Fibroblast of the aortic adventitia (primary cell): ENCODE measurements at places on chromosomes 12 and 14. TPM values are rescaled to one million over a fixed set of nuclear protein-coding genes. Genes with fewer than 3 reads are reported as not detected.

- DNase-seq = no peak
Observed at GRCh38 chr12:103627189-103627855, 40.2 kb downstream of the STAB2 start.

DNA sequence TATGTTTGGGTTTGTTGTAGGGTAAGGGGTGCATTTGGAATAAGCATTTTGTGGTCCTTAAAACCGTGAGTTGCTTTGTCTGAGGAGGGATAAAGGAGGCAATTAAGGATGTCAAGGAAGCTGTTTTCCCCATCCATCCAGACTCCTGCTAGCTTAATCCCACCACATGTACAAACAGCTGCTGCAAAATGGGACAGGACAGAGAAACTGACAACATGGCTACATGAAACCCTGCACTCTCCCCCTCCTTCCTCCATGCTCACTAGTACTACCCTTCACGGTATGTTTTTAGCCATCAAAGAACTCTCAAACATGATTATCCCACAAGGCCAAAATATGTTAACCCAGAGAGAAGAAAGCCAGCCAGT is 20.6 kb downstream of the ST8SIA1 start:
- no peak for DNase-seq

GRCh38 chr12:111078731-111079130 is 158.4 kb upstream of the MYL2 start:
- no peak for DNase-seq

- DNase-seq = no peak
Observed at GRCh38 chr14:20341646-20342045, 1.8 kb upstream of the PARP2 start.

- DNase-seq = peak; percentile 19
Observed at GRCh38 chr12:89932954-89933353, 224.3 kb upstream of the ATP2B1 start.

DNA sequence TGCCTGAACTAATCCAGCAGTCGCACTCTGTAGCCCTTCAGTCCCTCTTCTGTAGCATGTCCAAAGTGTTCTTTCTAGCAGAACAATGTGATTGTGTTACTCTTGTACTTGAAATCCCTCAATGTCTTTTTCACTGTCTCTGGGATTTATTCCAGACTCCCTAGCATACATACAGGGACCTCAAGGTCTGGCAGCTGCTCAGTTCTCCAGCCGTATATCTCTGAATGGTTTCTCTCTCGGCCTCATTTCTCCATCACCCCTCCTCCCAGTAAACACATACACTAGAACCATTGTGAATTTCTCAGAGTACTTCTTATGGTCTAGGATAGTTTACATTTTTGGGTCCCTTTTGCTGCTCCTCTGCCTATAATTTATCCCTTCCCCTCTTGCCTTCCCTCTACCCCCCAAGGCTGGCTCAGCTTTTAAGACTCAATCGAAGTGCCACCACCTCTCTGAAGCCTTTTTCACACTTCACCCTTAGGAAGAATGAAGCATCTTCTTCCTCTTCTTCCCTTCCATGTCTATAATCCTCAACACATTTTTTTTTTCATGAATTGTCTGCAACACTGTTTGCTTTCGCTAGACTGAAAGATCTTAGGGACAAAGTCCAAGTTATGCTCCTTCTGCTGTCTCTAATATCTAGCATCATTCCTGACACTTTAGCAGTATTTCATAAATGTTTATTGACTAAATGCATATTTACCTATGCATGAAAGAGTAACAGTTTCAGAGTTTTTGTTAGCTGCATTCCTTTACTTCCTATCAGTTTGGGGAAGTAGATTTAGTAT is 446.1 kb downstream of the ZFP36L1 start:
- no peak for DNase-seq

DNA sequence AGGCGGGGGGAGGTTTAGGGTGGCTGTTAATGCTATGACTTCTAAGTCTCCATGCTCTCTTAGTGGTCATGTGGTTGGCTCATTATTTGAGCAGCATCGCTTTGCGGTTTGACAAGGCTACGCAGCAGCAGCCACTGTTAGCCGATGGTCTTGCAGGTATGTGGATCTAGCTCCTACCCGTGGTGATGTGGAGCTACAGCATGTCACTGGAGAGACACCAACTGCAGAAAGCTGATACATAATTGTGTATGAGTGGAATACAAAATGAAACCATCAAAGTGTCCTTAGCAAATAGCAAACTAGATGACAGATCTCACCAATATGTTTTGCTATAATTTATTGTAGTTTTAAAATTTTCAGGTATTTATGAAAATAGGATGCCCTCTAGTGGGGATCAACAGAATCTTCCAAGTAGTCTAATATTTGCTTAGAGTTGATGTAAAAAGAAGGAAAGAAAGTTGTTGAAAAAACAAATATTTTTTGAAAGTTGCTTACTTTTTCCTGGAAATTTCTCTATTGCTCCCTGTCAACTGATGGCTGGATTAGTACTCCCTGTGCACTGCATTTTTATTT is 94.9 kb downstream of the NAV3 start:
- peak; percentile 95 for DNase-seq

GRCh38 chr12:118537481-118537917 is 161.1 kb downstream of the SUDS3 start:
- no peak for DNase-seq

GRCh38 chr14:36583893-36584811 is 1.7 kb upstream of the NKX2-8 start:
- DNase-seq = no peak

DNA sequence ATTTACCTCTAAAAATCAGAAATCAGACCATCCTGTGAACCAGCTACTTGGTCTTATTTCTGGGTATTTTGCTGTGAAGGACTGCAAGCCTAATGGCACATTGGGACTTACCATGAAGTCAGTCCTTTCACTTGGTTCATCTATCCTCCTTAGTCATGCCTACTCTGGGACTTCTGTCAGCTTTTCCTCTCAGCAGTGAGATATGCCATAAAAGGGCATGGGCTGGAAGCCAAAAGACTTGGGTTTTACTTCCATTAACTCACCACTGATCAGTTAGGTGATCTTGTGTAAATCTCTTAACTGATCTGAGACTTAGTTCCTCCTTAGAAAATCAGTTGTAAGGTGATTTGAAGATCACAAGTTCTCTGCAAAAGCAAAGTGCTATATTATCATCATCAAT is 116.5 kb downstream of the PAH start:
- no peak for DNase-seq

GRCh38 chr12:59678759-59679411 is 83.1 kb downstream of the SLC16A7 start:
- no peak for DNase-seq

DNA sequence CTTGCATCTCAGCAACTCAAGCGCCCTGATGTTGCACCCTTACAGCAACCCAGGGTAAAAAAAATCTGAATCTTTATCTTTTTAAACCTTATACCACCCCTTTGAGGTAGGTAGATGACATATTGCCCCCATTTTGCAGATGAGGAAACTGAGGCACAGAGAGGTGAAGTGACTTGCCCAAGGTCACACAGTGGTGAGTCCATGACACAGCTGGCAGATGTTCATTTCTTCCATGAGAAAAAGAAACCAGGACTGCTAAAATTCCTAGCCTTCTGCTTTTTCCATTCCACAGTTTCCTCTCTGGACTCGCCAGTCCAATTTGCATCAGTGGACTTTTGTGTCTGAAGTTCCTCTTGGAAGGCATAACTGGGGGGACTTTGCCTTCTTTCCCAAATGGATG is 79.3 kb downstream of the IGF1 start:
- DNase-seq = no peak

GRCh38 chr12:124507188-124508109 is 60.0 kb downstream of the NCOR2 start:
- DNase-seq = peak; percentile 36

DNA sequence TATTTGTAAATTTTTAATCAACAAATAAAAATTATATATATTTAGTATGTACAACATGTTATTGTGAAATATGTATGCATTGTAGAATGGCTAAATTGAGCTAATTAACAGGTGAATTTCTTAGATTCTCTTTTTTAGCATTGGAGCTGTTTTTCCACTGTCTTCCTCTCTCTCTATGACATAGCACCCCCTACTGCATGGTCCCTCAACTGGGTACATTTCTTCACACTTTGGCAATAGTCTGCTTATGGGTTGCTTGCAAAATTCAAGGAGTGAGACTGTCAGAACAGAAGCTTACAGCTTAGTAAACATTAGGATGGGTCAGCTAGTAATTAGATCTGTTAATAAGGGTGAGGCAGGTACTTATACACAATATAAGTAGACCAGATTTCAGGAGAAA is 658.5 kb upstream of the MGAT4C start:
- DNase-seq = peak; percentile 78

DNA sequence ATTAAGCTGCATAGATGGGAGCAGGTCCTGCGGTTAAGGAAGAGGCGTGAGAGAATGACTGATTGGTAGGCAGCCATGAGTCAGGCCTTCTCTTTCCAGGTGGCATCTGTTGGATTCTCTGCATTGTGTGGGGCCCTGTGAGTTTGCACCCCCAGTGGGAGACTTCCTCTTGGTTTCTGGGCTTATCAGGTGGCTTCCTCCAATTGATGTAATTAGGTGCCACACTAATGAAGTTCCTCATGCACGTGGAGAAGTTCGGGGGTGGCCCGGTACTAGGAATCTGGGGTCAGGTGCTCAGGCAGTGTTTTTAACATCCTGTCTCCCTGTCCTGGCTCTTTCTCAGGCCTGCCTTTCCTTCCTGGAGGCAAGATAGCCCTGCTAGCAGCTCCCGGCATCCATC is 765.1 kb upstream of the TMEM132C start:
- DNase-seq = no peak

- no peak for DNase-seq
Observed at GRCh38 chr12:78712834-78713481, 151.6 kb upstream of the SYT1 start.

DNA sequence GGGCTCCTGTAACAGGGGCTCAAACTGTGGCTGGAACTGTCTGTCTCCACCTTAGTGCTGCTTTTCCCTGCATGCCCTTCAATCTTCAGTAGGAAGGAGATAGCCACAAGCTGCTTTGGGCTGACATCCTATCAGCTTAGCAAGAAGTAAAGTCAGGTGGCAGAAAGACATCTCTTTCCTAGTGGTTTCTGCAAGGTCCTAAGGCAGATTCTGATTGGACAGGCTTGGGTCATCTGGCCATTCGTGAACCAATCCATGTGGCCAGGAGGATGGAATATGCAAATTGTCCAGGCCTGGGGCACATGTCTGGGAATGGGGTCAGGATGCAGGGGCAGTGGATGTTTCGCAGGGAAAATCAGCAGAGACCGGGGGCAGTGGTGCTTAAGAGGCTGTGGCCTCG is 5.2 kb downstream of the RITA1 start:
- peak; percentile 30 for DNase-seq

- DNase-seq = no peak
Observed at GRCh38 chr14:92675976-92676375, 72.5 kb downstream of the LGMN start.

DNA sequence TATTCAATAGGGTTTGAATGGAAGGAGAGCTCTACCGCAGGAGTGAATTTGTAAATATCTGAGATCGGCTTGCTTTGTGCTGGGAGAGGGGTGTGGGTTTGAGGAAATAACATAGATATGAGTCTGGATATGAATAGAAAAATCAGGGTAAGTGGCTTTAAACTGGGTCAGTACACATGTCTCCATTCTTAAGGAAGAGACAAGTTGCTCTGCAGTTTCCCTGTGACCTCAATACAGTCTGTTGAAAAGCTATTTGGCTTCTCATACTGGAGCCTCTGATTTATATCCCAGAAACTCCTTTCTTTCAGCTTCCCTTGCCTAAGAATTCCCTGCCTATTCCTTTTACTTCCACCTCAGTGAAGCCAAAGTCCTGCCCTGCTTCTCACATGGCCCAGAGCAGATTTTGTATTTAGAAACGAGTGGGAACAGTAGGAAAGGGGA is 153.5 kb upstream of the ATF7IP start:
- no peak for DNase-seq

GRCh38 chr12:111035578-111036301 is 115.4 kb upstream of the MYL2 start:
- no peak for DNase-seq

GRCh38 chr14:22939684-22940083 is 10.5 kb upstream of the PRMT5 start:
- DNase-seq = peak; percentile 33

- peak; percentile 24 for DNase-seq
Observed at GRCh38 chr12:123533672-123534643, at the start of gene RILPL1. RILPL1 (minus strand) TSS chr12:123533719; CDS start chr12:123533482, 237 bp downstream.

PAH gene
- total RNA-seq = not detected in 2 replicates

ANG gene
- 4.8 and 11.4 TPM in 2 replicates for total RNA-seq

ERP27 gene
- total RNA-seq = 0.18 TPM in 1 of 2 replicates, not detected in the other

DCAF4 gene
- total RNA-seq = 20.6 and 21.1 TPM in 2 replicates

SERPINA5 gene
- total RNA-seq = 0.09 TPM in 1 of 2 replicates, not detected in the other

ALG10B gene
- 1.4 and 5.6 TPM in 2 replicates for total RNA-seq

CLEC7A gene
- total RNA-seq = not detected in 2 replicates

KLRB1 gene
- not detected in 2 replicates for total RNA-seq

CLEC1B gene
- not detected in 2 replicates for total RNA-seq

CBLN3 gene
- total RNA-seq = 5.9 and 6.2 TPM in 2 replicates

NID2 gene
- total RNA-seq = 146 and 370 TPM in 2 replicates

USP44 gene
- 0.82 and 1.8 TPM in 2 replicates for total RNA-seq

TMCC3 gene
- total RNA-seq = 0.65 and 0.72 TPM in 2 replicates
